Lower leg skin (tissue), 4 donors: ENCODE measurements at places on chromosomes 7 and 10.

DNA sequence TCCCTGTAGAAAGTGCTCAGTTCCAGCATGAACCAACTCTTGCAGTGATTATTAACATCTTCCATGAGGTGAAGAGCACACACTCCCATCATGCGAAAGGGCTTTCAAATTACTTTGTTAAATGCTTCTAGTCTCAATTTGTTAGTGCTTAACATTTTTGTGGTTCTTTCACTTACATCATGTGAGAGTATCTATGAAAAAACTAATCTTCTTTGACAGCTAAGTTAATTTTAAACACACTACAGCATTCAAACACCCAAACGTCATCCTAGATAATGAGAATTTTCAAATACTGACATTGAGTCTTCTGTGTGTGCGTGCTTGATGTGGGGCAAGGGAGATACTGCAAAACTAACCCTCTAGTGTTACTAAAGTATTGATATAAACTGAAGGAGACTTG is 84.8 kb downstream of the ETV1 start:
- no peak for DNase-seq

GRCh38 chr7:21566094-21566493 is 23.3 kb downstream of the DNAH11 start:
- no peak for DNase-seq

- DNase-seq = no peak
Measured at GRCh38 chr10:83605783-83606630, 533.3 kb upstream of the GHITM start.

GRCh38 chr10:14588084-14588937 is 186.4 kb downstream of the FAM107B start:
- DNase-seq = no peak

DNA sequence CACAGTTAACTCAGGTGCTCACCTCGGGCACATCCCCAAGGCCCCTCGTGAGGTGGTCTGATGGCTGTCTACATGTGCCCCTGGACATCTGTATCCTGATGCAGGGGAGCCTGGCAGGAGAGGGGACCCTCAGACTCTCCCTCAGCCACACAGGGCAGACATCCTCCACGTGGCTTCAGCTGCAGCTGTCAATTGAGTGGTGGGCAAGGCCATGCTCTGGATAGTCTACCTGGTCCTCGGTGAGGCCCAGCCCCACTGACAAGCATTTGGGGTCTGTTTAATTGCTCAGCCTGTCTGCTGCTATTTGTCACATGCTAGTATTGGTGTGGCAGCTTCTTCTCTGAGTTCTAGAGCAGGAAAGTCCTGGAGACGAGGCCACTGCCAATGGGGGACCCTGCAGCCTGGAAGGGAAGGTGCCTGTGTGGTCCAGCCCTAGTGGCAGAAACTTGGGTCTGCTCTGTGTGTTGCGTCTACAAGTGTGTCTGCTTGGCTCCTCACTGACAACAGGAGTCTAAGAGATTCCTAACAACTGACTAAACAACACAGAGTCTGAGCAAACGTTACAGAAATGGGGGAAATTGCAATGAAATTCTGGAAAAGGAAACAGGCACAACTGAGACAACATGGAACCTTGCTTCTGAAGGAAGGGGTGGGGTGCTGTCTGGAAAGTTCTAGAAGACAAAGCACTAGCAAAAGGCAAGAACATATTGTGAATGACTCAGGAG is 59.3 kb upstream of the IGFBP3 start:
- DNase-seq = no peak

- peak; percentile 91 for DNase-seq
Measured at GRCh38 chr7:29194594-29195427, at the start of gene CHN2. Gene CHN2, plus strand, starts transcription at chr7:29194775.

DNA sequence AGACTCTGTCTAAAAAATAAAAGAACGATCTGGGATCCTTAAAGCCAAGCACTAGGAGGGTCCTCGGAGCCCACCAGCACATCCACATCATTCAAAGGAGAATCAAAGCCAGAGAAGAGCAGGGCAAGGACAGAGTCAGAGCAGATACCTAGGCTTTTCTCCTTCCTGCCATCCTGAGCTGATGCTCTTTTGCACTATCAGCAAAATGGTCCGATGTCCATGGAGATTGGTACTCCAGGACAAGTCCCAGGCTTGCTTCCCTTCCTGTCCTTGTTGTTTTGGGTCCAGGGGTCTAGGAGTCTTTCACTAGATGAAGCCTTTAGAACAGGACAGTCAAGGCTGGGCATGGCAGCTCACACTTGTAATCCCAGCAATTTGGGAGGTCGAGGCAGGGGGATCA is 58.0 kb upstream of the ELN start:
- DNase-seq = no peak

GRCh38 chr7:50404392-50404791 is 45.8 kb downstream of the FIGNL1 start:
- no peak for DNase-seq

DNA sequence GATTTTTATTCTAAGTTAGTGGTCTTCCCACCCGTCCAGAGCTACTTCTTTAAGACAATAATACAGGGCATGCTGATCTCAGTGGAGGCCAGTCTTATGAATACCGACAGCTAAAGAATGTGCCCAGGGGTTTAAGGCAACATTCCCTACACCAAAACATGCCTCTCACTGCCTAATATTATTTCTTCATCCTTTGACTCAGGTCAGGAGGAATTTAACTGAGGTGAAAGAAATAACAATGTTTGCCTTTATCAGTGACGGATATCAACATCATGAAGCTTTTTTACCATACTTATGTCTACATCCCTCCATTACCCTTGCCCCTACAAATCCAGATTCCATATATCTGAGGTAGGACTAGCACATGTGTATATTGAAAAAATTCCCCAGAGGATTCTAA is 33.3 kb upstream of the TES start:
- no peak for DNase-seq

GRCh38 chr7:127035203-127035849 is 217.4 kb downstream of the GRM8 start:
- no peak for DNase-seq

DNA sequence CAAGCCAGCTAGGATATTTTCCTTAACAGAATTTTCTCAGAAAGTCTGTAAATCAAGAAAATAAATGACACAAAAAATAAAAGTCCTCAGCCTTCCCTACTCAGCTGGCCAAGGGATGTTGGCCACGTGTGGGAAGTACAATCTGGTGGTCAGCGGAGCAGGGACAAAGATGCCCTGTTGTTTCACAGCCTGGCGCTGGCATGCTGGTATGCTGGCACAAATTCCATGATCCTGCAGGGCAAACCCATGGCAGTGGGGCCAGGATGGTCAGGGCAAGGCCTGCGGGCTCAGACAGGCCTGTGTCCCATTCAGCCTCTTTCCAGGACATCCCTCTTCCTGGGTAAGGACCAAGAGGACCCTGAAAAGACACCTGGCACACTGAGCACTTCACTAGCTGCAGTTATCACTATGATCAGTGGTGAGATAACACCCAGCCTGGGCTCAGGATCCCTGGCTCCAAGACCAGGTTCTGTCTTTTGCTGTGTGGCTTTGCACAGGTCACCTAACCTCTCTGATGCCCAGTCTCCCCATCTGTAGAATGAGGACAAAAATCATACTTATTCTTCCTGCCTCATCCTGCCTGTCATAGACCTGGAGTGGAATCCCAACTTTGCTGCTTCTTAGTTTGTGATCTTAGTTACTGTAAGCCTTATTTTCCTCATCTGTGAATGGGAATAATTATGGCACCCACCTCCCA is 10.8 kb upstream of the HSPA12A start:
- no peak for DNase-seq

DNA sequence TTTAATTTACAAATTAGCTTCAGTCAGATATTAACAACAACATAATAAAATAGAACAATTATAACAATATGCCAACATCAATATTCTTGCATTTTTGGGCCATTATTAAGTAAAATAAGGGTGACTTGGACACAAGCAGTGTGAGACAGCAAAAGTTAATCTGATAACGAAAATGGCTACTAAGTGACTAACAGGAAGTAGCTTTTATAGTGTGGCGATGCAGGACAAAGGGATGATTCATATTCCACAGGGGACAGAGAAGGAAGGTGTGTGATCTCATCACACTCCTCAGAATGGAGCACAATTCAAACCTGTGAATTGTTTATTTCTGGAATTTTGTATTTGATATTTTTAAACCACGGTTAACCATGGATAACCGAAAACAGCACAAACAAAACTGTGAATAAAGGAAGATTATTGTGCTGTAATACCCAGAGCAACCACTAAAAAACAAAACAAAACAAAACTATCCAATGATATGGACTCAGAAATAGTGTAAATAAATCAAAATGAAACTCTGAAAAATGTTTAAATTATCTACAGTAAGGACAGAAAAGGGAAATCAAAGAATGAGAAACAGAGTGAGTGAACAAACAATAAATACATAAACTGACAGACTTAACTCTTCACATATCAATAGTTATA is 66.9 kb upstream of the TFEC start:
- no peak for DNase-seq

GRCh38 chr10:43691485-43691884 is 42.8 kb upstream of the ZNF32 start:
- DNase-seq = no peak

DNA sequence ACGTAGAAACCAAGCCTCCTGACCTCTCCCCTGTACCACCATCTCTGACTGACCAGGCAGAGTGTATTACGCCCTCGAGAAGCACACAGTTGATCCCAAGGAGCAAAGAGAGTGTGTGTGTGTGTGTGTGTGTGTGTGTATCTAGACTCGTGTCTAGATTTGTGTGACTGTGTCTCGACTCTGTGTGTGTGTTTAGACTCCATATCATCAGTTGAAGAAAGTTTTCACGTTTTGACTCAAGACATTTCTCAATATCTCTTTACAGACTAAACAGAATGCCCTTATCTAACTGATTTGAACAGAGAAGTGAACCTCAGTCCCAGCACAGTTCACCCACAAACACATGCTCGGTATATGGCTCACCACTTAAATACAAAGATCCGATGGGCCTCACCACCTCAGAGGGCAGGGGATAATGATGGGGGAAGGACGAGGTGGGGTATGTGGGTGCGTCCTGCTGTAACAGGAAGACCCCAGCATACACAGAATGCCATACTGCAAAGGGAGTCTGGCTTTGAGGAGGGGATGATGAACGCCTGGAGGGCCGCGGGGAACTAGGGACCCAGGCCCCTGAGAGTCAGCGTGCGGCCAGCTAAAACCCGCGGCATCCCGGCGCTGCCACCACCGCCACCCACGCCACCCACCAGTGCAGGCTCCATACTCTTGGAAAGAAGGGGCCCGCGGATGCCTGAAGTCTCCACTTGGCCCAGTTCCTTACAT is 780 bp downstream of the ALDH18A1 start:
- no peak for DNase-seq

DNA sequence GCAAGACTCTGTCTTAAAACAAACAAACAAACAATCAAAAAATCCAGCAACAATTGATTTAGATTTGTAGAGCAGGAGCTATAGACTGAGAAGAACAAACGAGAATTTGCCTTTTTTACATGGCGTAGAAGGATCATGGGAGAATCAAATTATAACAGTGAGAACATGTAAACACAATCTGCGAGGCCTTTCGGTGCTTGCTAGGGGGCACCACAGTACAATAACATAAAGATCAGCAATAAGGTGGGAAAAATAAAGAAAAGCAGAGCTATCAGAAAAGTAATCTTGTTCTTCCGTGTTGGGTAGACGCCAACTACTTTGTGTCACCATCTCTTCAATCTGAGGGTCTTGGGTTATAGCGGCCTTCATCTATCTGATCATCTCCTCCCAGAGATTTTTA is 82.2 kb downstream of the NOD1 start:
- DNase-seq = no peak

DNA sequence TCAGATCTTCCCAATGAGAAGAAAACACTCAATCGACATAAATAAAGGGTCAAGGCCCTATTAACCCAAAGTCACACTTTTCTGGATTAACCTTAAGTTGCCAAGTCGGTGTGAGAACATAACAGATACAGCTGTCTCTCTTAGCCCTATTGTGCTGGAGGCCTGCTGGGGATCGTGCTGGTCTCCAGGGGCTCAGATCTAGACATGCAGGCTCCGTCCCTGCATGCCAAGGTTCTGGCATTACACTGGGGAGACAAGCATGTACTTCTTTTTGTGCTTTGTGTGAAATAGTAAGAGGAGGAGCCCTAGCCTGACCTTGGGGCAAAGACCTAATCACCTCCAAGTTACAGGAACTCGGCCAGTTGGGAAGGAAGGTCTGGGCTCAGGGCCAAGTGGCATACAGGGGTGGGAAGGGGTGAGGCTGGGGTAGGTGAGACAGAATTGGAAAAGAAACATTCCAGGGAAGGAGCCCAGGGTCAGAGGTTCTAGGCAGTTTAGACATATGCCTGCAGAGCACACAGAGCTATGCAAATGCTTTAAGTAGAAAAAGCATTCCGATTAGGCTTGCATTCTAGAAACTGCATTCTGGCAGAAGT is 216.4 kb downstream of the HECW1 start:
- no peak for DNase-seq

GRCh38 chr7:136940917-136941316 is 72.5 kb downstream of the CHRM2 start:
- no peak for DNase-seq

GRCh38 chr7:51543801-51544553 is 227.4 kb upstream of the COBL start:
- no peak for DNase-seq

GRCh38 chr7:107579554-107579884 is 527 bp upstream of the BCAP29 start:
- DNase-seq = no peak

DNA sequence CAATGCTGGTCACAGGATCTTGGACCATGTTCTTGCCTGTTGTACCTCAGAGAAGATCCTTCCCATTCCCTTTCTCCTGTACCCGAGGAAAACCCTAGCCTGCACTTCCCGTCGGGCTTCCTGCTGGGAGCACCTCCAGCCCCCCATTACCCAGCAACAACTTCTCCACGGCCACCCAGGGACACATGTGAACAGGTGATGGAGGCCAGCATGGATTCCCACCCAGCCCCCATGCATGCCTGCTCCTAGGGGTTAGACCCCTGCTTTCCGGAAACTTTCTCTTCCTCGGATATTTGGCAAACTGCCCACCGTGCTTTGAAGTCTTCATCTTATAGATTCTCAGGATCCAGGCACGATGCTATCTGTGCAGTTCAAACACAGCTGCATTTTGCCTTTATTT is 67.3 kb downstream of the CALML3 start:
- no peak for DNase-seq

GRCh38 chr7:87474533-87475358 is 734 bp downstream of the ABCB4 start:
- DNase-seq = no peak

GRCh38 chr7:96135241-96135640 is 186.7 kb downstream of the SLC25A13 start:
- DNase-seq = no peak

DNA sequence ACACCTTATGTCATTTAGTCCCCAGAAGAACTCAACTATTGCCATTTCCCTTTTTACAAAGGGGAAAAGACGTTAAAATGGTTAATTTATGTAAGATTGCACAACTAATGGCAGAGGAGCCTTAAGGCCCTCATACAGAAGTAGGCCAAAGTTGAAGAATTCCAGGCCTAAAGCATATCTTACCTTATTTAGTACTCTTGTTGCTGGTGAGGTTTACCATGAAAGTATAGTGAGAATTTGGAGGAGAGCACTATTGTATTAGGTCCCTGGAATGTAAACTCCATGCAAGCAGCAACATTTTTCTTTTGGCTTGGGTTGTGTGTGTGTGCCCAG is 731 bp upstream of the CRPPA start:
- no peak for DNase-seq
